ENCODE measurements at places on chromosomes 1 and 21. TPM values are rescaled to one million over a fixed set of nuclear protein-coding genes. Genes with fewer than 3 reads are reported as not detected.

DNA sequence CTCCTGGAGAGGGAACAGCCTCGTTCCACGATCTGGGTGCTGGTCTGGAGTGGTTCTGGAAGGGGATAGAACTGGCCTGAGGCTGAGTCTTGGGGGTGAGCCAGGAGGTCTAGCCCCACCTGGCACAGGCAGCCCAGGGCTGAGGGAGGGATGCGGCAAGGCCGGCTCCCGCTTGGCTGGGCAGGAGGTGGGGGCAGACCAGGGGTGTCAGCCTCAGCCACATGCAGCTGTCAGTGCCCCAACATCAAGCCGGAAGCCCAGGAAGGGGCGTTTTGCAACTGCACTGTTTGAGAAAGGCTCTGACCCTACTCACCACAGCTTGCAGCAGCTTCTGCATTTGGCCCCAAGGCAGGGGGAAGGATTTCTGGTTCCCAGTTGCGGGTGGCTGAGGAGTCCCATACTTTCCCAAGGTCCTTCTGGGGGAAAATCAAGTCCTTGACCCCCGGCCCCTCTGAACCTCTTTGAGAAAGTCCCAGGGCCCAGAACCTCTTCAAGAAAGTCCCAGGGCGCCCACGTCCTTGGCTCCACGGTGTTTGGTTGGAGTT, 2.0 kb downstream of the EFHD2 start:
- H3K27ac ChIP-seq: peak overlapping the region; percentile 78
- peak overlapping the region; percentile 95 for H3K4me3 ChIP-seq

GRCh38 chr1:93450321-93450720, 2.4 kb downstream of the FNBP1L start:
- no peak for DNase-seq
- peaks cover 39% of the 10 kb centered on the region for H3K4me1 ChIP-seq
- peak overlapping the region; percentile 3 for H3K4me3 ChIP-seq
- H3K36me3 ChIP-seq: no peaks in the 10 kb centered on the region

ITGB2 gene
- 18.6 TPM for total RNA-seq

DMBX1 gene
- total RNA-seq: not detected

GSTM1 gene
- total RNA-seq: not detected

RUNX3 gene
- total RNA-seq: 0.52 TPM

GRCh38 chr1:97906567-97907241, 14.1 kb downstream of the DPYD start:
- DNase-seq: peak; percentile 39
- peaks cover 40% of the 10 kb centered on the region for H3K4me1 ChIP-seq
- H3K27me3 ChIP-seq: no peaks in the 10 kb centered on the region
- H3K4me3 ChIP-seq: no peak overlapping the region

FCRL6 gene
- 0.33 TPM for total RNA-seq

GRCh38 chr1:54244655-54245054, 44.7 kb downstream of the MRPL37 start:
- peaks cover 37% of the 10 kb centered on the region for H3K4me1 ChIP-seq
- H3K27ac ChIP-seq: no peak overlapping the region
- no peak for DNase-seq
- H3K27me3 ChIP-seq: no peaks in the 10 kb centered on the region
- H3K36me3 ChIP-seq: peaks cover 34% of the 10 kb centered on the region

DNA sequence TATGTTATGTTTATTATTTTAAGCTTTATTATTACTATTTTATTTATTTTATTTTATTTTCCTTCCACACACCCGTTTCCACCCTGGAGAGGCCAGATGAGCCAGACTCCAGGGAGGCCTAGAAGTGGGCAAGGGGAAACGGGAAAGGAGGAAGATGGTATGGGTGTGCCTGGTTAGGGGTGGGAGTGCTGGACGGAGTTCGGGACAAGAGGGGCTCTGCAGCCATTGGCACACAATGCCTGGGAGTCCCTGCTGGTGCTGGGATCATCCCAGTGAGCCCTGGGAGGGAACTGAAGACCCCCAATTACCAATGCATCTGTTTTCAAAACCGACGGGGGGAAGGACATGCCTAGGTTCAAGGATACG, 468 bp upstream of the MX1 start:
- H3K27me3 ChIP-seq: peaks cover 28% of the 10 kb centered on the region
- DNase-seq: no peak
- H3K4me3 ChIP-seq: peak overlapping the region; percentile 77
- peaks cover 15% of the 10 kb centered on the region for H3K36me3 ChIP-seq
- peak overlapping the region; percentile 81 for H3K27ac ChIP-seq

DNA sequence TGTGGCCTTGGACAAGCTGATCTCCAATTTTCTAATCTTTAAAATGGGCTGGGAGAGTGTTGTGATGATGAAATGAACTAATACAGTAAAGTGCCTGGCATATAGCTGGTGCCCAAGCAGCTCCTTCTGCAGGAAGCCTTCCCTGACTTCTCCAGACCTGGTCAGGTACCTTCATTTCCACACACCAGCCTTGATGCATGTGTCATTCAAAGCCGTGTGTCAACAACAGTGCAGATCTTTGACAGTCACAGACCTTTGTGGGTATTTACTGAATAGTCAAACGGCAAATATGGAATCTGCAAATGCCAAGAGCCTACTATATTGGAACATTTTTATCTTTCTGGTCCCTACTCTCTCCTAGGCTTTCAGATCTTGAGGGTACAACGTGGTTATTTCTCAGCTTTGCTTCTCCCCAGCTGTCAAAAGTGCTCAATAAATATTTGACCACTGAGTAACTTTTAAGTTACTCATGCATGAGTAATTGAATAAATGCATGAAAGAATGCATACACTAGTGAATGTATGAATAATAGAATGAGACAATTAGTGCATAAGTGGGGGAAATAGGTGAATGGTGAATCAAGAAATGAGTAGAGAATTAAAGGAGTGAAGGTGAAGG, 75.4 kb downstream of the MDM4 start:
- H3K4me3 ChIP-seq: no peak overlapping the region
- peaks cover 17% of the 10 kb centered on the region for H3K27me3 ChIP-seq
- no peak for DNase-seq
- H3K36me3 ChIP-seq: no peaks in the 10 kb centered on the region

DNA sequence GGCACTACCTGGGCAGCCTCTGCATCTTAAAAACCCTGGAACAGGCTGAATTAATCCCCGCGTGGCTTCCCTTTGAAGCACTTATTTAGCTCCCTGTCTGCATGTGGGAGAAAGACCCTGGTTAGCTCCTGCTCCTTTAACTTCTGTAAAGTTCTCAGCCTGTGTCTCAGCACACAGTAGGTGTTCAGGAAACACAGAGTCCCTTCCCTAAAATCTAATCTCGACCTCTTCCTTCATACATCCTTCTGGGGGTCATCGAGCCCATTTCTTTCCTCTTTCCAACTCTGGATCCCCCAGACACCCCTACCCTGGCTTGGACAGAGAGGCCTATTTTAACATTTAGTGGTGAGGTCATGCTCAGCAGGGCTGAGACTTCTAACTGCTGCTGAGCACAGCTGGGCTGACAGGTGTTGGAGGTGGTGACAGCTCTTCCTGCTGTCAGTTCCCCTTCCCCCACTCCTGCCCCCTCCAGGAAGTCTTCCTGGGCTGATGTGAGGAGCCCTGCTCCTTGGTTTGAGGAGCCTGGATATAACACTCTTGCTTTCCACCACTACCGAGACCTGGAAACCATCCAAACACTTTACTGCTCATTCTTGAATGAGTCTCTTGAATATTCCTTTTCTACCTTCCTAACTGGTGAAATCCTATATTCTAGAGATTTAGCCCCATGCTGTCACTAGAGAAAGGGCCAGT, 5.3 kb downstream of the E2F2 start:
- H3K36me3 ChIP-seq: no peaks in the 10 kb centered on the region
- H3K27me3 ChIP-seq: peaks cover 21% of the 10 kb centered on the region
- no peak overlapping the region for H3K27ac ChIP-seq
- H3K4me1 ChIP-seq: peaks cover 24% of the 10 kb centered on the region
- no peak overlapping the region for H3K4me3 ChIP-seq

DNA sequence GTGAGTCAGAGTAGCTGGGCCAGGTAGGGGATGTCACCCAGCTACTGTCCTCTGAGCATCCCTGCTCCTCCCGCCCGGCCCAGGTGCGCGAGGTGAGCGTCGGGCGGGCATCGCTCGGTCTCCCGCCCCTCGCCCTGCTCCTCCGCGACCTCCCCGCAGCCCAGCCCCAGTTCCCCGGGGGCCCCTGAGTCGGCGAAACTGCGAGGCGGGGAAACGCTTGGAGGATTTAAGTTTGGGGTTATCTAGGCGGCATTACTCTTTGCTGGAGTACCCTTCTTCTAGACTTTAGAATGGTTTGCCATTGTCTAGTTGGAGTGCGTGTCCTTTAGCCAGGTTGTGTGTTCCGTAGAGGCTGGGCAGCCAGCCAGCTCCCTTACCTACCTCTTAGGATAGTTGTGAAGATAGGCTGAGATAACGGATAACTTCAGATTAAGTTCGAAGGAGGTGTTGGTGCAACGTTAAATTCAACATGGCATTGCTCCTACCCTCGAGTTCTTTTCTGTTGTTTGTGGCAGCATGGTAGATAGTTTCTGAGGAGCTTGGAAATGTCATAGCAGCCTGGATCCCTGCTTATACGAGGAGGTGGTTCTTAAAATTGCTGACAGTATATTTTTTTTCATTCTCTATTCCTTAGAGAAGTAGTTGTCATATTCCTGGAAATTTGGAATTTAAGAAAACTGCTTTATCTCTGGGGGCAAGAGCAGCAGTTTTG, 697 bp downstream of the AGO3 start:
- no peaks in the 10 kb centered on the region for H3K27me3 ChIP-seq
- H3K36me3 ChIP-seq: no peaks in the 10 kb centered on the region
- H3K4me1 ChIP-seq: peaks cover 42% of the 10 kb centered on the region
- DNase-seq: no peak

LRRC38 gene
- 0.30 TPM for total RNA-seq

LIN28A gene
- total RNA-seq: not detected

- H3K4me1 ChIP-seq: peaks cover 38% of the 10 kb centered on the region
- peak; percentile 41 for DNase-seq
- H3K27ac ChIP-seq: peak overlapping the region; percentile 44
- H3K27me3 ChIP-seq: no peaks in the 10 kb centered on the region
- no peaks in the 10 kb centered on the region for H3K36me3 ChIP-seq
These were observed 88.0 kb downstream of the SIK1 start for GRCh38 chr21:43338951-43339350.

DNA sequence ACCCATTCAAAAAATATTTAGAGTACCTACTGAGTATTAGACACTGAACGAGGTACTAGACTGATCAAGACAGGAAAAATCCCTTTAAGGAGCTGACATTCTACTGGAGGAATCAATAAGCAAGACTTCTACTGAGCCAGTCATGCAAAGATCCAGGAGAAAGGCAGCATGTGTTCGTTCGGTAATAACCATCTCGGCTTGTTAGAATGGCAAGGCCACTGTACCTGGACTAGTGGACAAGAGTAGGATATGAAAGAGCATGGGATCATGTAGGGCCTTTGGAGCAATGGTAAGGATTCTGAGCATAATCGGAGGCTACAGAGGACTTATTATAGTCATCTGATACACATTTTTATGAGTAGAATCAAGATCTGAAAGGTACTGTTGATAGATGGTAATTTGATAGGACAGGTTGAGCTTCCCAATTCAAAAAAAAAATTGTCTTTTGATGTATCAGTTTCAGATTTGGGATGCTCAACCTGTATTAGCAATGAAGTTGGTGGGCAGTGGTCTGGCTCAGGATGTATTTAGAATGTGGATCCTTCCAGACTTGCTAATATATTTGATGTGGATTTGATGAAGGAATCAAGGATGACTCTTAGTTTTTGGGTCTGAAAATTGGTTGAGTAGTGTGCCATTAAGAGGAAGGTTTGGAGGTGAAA, 2.3 kb downstream of the COX20 start:
- H3K27ac ChIP-seq: peak overlapping the region; percentile 99
- DNase-seq: no peak
- peak overlapping the region; percentile 79 for H3K4me3 ChIP-seq
- peaks cover 79% of the 10 kb centered on the region for H3K4me1 ChIP-seq
- H3K36me3 ChIP-seq: peaks cover 44% of the 10 kb centered on the region

GRCh38 chr1:46466477-46467182, 23.0 kb upstream of the DMBX1 start:
- no peak overlapping the region for H3K27ac ChIP-seq
- DNase-seq: peak; percentile 40
- no peaks in the 10 kb centered on the region for H3K36me3 ChIP-seq
- peaks cover 81% of the 10 kb centered on the region for H3K27me3 ChIP-seq

RGS18 gene
- 0.71 TPM for total RNA-seq

DNA sequence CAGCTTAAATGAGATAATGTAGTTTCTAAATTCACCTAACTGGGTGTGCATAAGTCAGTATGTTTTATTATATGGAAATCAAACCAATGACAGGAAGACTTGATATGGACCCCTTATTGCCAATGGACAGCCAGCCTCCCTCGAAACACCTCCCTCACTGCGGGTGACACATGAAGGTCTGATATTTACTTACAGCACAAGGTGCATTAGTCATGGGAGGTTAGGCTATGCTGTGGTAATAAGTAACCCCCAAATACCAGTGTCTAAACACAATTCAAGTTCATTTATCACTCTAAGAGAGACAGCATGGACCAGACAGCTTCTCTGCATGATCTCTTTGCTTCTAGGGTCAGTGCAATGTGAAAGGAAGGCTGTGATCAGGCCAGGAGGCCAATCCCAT, 126.0 kb upstream of the KCNJ6 start:
- no peaks in the 10 kb centered on the region for H3K36me3 ChIP-seq
- no peaks in the 10 kb centered on the region for H3K27me3 ChIP-seq
- H3K4me1 ChIP-seq: no peaks in the 10 kb centered on the region

DNA sequence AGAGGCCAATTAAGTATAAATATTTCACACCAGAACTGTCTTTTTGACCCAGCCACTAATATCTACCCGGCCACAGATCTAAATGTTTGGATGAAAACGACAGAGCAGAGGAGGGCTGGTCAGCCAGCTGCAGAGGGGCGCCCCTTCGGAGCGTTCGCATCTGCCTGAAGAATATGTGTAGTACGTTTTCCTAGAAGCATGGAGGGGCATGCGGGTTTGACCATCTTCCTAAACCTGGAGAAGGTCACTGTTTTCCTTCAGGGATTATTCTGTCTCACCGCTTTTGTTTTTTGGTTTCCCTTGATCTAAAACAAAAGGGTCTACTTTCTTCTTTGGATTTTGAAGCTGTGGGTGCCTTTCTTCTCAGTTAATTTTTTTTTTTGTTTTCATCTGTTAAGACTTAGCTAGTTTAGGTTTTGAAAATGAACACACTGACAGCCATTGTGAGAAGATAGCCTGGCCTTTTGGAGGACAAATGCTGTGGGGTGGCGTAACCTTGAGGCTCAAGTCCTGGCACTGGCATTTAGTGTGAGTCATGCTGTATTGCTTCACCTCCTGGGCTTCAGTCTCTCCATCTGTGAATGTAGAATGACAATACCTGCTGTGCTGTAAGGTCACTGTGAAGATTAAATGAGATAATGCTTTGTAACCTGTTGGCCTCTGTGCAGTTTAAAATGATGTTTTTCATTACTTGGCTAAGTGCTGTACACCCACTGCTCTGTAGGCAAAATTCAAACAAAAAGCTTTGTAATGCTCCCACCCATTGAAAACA, 74.1 kb upstream of the IRF2BP2 start:
- H3K36me3 ChIP-seq: no peaks in the 10 kb centered on the region
- peak overlapping the region; percentile 80 for H3K27ac ChIP-seq
- H3K27me3 ChIP-seq: no peaks in the 10 kb centered on the region
- DNase-seq: peak; percentile 60

PADI1 gene
- total RNA-seq: not detected

All from left ventricle myocardium inferior (tissue), 1 donor.